KG1 (cell line): ENCODE measurements at places on chromosomes 3 and 15.

- no peak for DNase-seq
These were observed 363.4 kb downstream of the GAP43 start for GRCh38 chr3:115986555-115987207.

GRCh38 chr3:52663098-52663497 lies 22.6 kb downstream of the PBRM1 start:
- no peak for DNase-seq

DNA sequence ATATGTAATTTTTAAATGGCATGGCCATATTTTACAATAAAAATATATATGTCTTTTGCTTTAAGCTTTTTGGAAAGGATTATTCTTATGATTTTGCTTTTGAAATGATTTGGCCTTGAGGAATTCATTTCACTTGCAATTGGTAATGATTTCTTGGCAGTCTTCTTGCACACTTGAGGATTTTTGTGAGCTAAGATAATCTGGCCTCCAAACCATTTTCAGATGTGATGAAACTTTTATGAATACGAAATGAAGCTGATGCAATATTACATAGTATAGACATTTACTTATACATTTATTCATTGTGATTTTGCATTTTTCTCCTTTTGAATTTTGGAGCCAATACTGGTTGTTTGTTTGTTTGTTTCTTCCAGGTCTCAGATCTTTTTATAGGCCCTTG lies 6.4 kb upstream of the SH2D7 start:
- no peak for DNase-seq

GRCh38 chr3:189369636-189370035 lies 197.9 kb downstream of the TPRG1 start:
- no peak for DNase-seq

GRCh38 chr3:65351753-65352152 lies 664.0 kb upstream of the ADAMTS9 start:
- no peak for DNase-seq

GRCh38 chr15:65391732-65392131 lies 13.9 kb upstream of the IGDCC3 start:
- DNase-seq = no peak

- DNase-seq = no peak
These were observed 56.1 kb upstream of the KIF23 start for GRCh38 chr15:69357773-69358771.

- no peak for DNase-seq
These were observed 3.8 kb downstream of the RBP2 start for GRCh38 chr3:139472380-139473010.

- no peak for DNase-seq
These were observed 237.7 kb upstream of the LYSMD4 start for GRCh38 chr15:99970891-99971430.

DNA sequence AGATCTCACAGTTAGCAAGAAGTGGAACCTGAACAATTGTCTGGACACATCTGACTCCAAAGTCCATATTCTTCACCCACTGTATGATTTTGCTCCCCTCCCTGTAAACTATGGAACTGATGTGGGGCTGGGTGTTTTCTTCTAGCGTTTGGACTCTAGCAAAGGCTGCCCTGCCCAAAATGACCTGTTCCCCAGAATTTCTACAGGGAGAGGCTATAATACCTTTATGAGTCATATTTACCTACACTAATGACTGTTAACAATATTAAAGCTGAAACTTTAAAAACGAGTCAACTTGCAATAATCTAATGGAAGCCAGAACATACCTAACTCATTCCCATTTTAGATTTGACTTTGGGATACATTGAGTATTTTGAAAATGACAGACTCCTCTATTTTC lies 531.2 kb upstream of the CFAP20DC start:
- no peak for DNase-seq

DNA sequence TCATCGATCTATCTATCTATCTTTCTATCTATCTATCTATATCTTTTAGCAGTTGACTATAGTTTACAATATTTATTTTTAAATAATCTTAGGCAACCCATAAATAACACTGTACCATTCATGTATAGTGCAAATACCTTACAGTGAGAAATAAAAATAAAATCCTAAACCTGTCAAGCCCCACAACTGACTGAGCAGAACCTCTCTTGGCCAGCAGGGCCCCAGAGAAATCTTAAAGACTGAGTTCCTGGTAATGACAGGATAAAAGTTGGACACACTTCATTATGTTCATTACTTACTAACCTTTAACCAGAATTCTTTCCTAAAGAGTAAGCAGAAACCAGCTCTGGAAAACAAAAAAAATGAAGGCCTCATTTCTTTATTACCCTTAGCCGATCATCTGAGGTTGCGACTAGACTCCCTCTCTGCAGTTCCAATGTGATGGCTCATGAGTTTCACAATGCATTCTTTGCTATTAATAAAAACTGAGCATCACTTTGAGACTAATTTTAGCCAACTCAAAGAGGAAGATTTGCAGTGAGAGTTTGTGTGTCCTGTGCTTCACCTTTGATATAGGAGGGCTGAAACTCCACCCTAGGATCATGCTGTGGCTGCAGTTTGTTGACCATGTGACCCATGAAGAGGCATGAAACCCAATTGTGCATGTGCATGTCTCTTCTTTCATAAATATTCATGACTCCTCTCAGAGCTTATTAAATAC lies 1072.0 kb downstream of the NSUN3 start:
- DNase-seq = no peak

- no peak for DNase-seq
These were observed 53.9 kb upstream of the RASA2 start for GRCh38 chr3:141432904-141433303.

GRCh38 chr3:15726043-15726442 lies 71.7 kb downstream of the ANKRD28 start:
- DNase-seq = no peak
